ENCODE measurements at places on chromosomes 1 and 21.

DNA sequence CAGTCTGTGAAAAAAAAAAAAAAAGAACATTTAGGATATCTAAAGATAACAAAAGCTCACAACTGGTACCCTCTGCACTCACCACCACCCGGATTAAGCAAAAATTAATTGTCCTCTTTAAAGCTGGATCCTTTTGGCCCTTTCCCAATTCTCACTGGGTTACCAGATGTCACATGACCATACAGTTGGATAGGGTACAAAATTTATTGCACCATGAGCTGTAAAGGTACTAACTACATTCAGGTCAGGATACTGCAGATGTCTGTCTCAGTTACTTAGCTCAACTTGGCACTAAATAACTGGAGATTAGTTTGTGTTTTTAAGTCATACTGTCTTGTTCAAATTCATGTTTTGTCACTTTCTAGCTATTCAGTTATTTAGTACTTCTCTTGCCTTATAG lies 96.3 kb downstream of the GPATCH2 start:
- no peak for DNase-seq

GRCh38 chr1:53129891-53130597 lies 12.4 kb downstream of the SLC1A7 start:
- DNase-seq = no peak

DNA sequence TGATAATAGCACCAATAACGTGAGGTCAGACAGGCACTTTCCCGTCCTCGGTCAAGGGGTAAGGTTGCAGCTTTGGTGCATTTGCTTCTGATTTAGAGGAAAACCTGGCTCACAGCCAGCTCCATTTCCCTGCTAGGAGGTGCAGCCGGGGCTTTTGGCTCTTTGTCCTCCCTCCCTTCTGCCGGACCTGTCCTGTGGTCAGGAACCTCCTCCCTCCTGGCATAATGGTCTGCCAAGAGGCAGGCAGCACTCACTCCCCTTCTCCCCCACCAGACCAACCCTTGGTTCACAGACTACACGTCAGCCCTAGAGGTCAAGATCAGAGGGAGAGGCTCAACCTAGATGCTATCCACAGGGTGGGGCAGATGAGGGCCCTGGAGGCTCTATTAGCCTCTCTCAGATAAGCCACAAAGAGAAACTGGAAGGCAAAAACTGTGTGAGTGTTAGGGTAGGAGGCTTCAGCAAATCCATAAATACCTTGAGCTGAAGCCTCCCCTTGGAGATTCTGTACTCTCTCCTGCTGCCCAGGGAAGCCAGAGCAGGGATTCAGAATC lies 64.8 kb downstream of the PLXNA2 start:
- no peak for DNase-seq

DNA sequence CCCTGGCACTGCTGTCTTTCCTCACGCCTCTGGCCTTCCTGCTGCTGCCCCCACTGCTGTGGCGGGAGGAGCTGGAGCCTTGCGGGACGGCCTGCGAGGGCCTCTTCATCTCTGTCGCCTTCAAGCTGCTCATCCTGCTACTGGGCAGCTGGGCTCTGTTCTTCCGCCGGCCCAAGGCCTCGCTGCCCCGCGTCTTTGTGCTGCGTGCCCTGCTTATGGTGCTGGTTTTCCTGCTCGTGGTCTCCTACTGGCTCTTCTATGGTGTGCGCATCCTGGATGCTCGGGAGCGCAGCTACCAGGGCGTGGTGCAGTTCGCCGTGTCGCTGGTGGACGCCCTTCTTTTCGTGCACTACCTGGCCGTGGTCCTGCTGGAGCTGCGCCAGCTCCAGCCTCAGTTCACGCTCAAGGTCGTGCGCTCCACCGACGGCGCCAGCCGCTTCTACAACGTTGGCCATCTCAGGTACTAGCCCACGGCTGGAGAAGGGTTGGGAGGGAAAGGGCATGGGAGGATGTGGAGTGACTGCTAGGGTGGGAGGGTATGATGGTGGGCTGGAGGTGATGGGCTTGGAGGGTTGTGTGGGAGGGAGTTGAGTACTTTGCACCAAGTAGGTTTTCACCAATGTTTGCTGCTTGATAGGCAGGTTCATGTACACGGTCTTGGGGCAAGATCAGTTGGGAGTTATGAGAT lies 18.9 kb downstream of the VANGL2 start:
- no peak for DNase-seq

GRCh38 chr1:83034851-83035250 lies 964.1 kb downstream of the TTLL7 start:
- DNase-seq = no peak

DNA sequence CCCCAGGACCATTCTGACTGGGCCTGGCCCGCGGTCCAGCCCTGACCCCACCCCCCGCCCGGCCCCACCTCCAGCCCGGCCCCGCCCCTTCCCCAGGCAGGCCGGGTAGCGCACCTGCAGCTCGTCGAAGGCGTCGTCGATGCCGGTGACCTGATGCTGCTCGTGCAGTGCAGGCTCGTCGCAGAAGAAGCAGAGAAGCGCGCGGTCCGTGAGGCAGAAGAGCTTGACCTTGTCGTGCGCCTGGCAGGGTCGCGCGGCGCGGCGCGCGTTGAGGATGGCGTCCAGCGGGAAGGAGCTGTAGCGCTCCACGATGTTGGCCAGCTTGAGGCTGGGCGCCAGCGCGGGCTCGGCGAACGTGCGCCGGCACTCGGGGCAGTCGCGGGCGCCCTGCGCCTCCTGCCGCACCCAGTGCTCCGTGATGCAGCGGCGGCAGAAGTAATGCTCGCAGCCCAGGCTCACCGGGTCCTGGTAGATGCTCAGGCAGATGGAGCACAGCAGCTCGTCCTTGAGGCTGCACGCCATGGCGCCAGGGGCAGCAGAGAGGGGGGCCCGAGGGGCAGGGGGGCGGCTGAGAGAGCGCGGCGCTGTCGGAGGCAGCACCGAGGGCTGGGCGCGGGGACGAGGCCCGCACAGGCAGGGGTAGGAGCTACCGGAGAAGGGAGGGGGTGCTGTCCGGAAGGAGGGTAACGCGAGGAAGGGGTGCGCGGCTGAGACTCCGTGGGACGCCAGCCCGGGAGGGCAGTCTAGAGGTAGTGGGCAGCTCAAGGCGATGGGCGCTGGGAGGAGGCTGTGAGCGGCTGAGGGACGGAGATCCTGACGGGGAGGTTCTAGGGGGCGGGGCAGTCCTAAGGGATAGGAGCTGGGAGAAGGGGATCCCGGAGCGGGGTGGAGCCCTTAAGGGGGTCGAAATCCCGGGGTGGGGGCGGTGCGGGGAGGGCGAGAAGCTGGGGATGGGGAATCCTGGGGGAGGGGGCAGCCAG lies 642 bp downstream of the TRIM62 start:
- peak; percentile 82 for DNase-seq

GRCh38 chr21:36848730-36849274 lies 117.7 kb downstream of the HLCS start:
- no peak for DNase-seq

DNA sequence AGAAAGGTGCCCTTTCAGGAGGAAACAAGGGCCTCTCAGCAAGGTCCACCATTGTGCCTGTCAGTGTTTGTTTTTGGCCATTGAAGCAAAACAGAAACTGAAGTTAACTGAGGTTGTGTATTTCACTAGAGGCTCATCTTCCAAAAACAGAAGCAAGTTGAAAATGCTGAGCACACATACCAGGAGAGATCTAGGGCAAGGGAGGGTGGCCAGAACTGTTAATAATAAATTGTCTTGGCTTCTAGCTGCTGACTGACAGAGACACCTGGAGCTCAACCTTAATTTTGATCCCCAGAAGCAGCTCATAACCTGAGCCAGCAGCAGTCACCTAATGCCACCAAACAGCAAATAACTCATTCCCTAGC lies 5.2 kb downstream of the AGMAT start:
- no peak for DNase-seq

DNA sequence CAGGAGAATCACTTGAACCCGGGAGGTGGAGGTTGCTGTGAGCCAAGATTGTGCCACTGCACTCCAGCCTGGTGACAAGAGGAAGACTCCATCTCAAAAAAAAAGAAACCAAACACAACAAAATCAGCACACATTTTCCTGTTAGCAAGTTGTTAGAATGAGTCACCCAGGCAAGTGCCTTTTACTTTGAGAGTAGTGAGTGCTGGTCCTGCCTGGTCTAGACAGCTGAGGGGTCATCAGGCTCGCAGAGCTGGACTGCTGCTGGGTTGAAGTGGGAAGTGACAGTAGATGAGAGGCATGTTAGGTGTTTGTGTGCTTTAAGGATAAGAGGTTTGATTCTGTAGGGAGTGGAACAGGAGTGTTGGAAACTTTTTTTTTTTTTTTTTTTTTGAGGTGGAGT lies 31.9 kb downstream of the GNPAT start:
- DNase-seq = no peak

GRCh38 chr1:241675983-241676382 lies 23.9 kb downstream of the WDR64 start:
- no peak for DNase-seq

- no peak for DNase-seq
Measured at GRCh38 chr1:53408013-53408754, 51.0 kb upstream of the DMRTB1 start.

- DNase-seq = no peak
Measured at GRCh38 chr1:197066719-197067456, at the start of gene F13B. F13B (minus strand) TSS chr1:197067260; CDS start chr1:197067223, 37 bp downstream.

GRCh38 chr1:39761557-39762260 lies 9.4 kb downstream of the OXCT2 start:
- DNase-seq = no peak

DNA sequence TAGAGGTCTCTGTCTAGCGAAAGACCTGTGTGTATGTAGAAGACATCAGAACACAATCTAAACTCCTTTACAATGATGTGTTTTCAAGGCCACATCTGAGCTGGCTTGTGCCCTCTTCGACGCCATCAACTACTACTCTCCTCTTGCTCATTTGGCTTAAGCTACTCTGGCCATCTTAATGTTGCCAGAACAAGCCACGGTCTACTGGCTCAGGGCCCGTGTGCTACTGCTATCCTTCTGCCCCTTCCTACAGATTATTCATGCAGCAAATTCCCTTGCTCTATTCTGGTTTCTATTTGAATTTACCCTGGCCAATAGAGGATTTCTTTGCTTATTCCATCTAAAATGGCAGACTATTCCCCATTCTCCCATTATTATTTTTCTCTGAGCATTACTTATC lies 121.7 kb downstream of the ZZZ3 start:
- no peak for DNase-seq

DNA sequence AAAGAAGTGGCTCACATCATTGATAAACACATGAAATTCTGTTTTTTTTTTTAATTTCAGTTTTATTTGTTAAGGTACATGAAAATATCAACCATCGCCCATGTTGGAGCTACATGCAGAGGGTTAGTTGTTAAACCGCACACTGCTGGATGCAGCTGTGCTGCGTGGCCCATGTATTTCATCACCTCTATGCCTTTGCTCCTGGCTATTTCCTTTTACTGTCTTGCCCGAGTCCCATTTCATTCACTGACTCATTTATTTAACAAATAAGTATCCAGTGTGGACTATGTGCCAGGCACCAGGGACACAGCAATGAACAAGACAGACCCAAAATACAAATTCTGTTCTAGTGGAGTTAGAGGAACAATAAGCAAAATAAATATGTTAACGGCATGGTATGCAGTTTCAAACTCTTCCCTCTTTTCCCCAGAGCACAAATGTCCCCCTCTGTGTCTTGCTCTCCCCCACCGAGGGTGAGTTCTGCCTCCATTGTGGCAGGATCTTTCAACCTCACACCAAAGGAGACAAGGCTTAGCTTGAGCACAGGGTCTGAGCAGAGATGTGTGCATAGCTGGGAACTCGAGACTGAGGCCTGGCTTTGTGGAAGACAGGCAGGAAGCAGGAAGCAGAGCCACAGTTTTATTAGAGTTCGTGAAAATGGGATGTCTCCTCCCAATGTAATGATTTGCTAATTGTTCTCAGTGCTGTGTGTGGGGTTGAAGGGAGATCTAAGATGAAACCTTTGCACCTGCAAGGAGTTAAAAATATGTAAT lies 44.6 kb downstream of the MAN1C1 start:
- no peak for DNase-seq

GRCh38 chr1:46747683-46748288 lies 28.9 kb upstream of the EFCAB14 start:
- no peak for DNase-seq

DNA sequence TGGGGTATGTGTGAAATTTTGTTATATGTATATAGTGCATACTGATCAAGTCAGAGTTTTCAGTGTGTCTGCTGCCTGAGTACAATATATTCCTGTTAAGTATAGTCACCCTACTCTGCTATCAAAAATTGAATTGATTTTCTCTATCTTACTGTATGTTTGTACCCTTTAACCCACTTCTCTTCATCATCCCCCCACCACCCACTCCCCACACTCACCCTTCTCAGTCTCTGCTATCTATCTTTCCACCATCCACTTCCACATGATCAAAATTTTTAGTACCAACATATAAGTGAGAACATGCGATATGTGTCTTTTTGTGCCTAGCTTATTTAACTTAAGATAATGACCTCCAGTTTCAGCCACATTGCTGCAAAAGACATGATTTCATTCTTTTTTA lies 4.2 kb downstream of the LY9 start:
- DNase-seq = no peak

- no peak for DNase-seq
Measured at GRCh38 chr1:9275567-9276034, 17.1 kb upstream of the SPSB1 start.

- DNase-seq = no peak
Measured at GRCh38 chr1:183251101-183251958, 65.3 kb downstream of the LAMC2 start.

GRCh38 chr1:53548031-53548491 lies 88.9 kb downstream of the DMRTB1 start:
- no peak for DNase-seq

GRCh38 chr21:44793592-44794374 lies 7.8 kb downstream of the UBE2G2 start:
- DNase-seq = no peak

DNA sequence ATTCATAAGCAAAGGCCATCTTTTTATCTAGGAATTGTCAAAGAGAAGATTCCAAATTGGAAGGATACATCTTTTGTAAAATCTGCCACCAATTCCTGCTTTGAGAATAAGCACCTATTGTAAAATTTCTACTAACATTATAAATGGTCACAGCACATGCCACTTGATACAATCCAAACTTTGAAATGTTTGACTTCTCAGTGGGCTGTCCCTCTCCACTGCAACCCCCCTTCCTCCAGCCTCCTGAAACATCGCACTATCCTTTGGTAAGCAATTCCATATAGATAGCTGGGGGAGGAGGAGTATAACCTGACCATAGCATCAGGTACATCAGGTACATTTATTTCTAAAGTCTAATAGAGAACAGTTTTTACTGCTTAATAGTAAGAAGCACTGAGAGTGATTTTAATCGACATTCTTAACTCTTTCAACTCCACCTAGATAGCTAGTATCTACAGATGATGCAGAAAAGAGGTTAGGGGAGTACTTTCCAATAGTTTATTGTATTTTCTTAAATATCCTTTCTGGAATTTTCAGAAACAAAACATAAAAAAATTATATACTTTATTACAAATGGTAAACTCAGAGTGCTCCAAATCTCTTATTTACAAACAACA lies 2.9 kb downstream of the JUN start:
- no peak for DNase-seq

GRCh38 chr1:58927041-58927721 lies 143.3 kb upstream of the JUN start:
- DNase-seq = no peak
